ENCODE measurements at places on chromosomes 16 and 17.
A peak's percentile ranks its signal among the peaks of the same experiment; 100 is the strongest.

DNA sequence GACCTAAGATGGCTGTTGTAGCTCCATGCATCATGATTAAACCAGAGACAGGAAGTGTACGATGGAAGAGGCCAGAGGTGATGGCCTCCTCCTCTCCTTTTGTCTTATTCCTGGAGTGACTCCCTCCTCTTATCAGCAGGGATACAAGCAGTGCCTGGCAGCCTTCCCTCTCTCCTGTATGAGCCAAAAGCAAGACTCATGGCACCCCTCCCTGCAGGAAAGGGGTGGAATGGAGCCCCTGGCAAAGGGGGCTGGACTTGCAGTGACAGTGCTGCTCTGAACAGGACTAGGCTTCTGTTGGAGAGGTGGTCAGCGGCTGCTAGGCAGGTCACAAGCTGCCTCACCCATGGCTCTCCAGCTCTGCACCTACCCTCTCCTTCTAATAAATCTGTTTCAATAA, 8.4 kb downstream of the TXNL4B start:
- DNase-seq: no peak

- DNase-seq: no peak
These were observed 143.8 kb downstream of the AXIN2 start for GRCh38 chr17:65417406-65418221.

GRCh38 chr17:29753845-29754439, 131.2 kb upstream of the CORO6 start:
- no peak for DNase-seq

DNA sequence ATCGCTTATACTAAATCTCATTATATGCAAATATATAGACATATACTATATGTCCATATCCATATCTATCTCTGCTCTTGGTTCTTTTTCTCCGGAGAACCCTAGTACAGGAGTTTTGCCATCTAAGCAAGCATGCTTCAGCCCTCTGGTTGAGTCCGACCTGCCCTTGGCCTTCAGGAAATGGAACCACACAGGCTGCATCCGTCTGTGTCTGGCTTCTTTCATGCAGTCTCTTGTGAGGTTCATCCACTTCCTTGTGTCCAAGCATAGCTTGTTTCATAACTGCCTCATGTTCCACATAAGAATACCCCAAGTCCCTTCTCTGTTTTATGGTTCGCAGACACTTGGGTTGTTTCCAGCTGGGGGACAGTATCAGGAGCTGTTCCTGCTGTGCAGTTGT, 16.8 kb downstream of the SNX20 start:
- DNase-seq: no peak

- no peak for DNase-seq
These were observed 36.2 kb upstream of the GSE1 start for GRCh38 chr16:85576944-85577343.

DNA sequence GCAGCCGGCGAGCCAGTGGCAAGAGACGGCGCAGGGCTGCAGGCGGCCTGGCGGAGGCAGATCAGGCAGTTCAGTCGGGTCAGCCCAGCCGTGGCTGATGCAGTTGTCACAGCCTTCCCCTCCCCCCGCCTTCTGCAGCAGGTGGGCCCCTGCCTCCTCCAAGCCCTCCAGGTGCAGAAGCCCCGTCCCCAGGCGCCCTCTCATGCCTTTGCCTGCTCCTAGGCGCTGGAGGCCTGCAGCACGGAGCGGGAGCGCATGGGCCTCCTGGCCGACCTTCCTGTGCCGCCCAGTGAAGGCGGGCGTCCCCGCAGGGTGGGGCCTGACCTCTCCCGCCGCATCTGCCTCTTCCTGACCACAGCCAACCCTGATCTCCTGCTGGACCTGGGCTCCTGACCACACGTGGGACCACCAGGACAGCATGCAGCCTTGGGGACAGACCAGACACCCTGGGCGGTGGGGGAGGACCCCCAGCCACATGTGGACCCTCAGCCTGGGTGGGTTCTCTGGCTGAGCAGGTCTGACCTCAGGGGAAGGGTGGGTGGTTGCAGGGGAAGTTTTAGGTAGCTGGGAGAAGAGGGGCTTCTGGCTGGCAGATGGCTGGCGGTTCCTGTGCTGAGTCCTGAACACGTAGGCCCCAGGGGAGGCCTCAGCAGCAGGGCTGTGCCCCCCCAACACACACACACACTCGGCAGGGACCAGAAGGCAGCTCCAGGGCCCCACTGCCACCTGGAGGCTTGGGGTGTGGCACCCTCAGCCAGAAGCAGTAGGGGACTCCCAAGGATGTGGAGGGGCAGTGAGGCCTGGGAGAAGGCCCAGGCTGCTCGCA, 3.1 kb upstream of the MRPS34 start:
- no peak for DNase-seq

GRCh38 chr16:84391151-84392030, 23.1 kb downstream of the ATP2C2 start:
- no peak for DNase-seq

- DNase-seq: peak; percentile 76
These were observed at the start of gene WNT3 for GRCh38 chr17:46818316-46818928. TSS of gene WNT3 (minus strand) at chr17:46818692. CDS start at chr17:46818597, 95 bp downstream.

GRCh38 chr17:34068571-34068970, 186.5 kb upstream of the CCL2 start:
- DNase-seq: no peak

DNA sequence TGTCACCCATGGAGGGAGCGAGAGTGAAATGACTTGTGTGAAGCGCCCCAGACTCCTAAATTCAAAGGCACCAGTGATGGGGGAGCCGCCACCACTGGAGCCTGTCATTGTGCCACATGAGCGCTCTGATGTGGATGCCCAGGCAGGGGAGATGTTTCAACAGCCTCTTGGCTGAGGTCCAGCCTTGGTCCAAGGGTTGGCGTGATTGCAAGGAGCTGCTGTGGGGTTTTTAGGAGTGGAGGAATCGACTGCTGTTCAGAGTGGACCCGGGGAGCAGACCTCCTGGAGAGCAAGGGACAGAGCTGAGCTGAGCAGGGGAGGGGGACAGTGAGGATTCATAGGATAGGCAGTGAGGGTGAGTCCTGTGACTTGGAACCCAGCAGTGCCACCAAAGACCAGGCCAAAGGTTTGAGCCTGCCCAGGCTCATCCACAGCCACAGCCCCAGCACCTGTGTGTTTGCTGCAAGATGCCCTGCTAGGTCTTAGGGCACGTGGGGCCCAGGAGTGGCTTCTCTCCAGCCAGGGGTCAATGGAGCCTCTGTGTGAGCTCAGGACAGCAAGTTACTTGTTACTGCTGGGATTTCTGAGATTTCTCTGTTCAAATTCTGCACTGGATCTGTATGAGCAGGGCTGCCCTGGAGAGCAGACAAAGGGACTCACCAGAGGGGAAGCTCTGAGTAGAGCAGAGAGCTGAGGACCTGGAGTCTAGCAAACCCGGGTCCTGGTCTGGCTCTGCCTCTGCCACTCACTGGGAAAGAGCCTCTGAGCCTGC, 20.3 kb downstream of the RHBDL3 start:
- no peak for DNase-seq

GRCh38 chr16:49537924-49538459, 164.4 kb downstream of the C16orf78 start:
- DNase-seq: no peak

GRCh38 chr17:49342575-49342936, 19.5 kb downstream of the ZNF652 start:
- DNase-seq: no peak

- no peak for DNase-seq
These were observed 199.9 kb downstream of the LGALS9B start for GRCh38 chr17:20267459-20267842.

GRCh38 chr17:14547556-14547955, 246.7 kb downstream of the HS3ST3B1 start:
- DNase-seq: no peak

GRCh38 chr17:57073626-57074025, 11.4 kb upstream of the AKAP1 start:
- no peak for DNase-seq

DNA sequence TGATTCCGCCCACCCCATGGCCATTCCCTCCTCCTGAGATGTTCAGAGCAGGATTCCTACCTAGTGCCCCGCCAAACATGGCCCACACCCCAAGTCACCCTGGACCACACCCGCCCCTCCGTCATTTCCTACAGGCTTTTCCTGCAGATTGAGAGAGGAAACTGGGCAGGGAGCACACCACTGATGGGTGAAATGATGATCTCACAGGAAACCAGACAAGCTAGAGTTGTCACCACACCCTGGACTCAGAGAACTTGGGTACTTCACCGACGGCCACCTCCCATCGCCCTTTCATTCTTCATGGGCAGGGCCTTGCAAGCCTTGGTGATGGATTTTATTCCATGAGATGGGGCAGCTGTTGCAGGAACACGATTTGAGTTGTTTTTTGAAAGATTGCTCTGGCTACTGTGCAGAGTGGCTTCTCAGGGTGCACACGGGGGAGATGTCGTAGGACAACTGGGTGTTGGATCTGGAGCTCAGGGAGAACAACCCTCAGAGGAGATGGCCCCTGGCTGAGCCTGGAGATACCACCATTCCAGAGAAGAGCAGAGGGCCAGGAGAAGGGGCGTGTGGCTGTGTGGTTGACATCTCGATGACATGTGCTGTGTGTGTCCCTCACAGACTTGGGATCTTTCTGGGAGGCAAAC, 7.4 kb upstream of the B9D1 start:
- no peak for DNase-seq

- DNase-seq: peak; percentile 14
These were observed at the start of gene USH1G for GRCh38 chr17:74922694-74923537. TSS of gene USH1G (minus strand) at chr17:74923255. CDS start at chr17:74923073, 182 bp downstream.

- DNase-seq: no peak
These were observed 85.0 kb downstream of the NOG start for GRCh38 chr17:56678249-56679114.

DNA sequence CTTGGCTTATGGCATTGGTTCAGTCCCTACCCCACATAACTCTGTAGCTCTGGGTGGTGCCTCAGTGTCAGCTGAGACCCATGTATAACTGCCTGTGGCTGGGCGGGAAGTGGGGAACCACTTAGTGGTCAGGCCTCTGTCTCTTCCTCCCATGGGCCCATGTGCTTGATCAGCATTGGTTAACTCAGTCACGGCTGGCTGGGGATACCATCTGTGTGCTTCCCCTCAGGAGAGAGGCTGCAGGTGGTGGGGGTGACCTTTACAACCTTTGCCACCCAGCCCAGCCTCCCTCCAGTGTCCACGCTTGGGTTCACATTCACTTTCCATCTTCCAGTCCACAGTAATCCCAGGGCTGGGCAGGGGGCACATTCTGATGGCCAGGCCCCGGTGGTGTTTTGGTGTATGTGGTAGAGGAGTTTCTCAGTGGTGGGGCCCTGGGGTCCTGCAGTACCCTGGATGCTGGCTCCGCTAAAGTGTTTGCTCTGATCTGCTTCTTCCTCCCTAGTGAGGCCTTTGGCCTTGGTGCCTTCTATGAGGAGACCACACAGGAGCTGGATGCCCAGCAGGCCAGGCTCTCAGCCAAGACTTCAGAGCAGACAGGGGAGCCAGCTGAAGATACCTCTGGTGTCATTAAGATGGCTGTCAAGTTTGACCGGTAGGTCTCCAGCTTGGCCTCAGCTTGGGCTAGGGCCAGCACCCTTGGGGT, 10.2 kb upstream of the NFATC3 start:
- peak; percentile 81 for DNase-seq

- DNase-seq: no peak
These were observed 123.4 kb downstream of the DYNLRB2 start for GRCh38 chr16:80664226-80664625.

DNA sequence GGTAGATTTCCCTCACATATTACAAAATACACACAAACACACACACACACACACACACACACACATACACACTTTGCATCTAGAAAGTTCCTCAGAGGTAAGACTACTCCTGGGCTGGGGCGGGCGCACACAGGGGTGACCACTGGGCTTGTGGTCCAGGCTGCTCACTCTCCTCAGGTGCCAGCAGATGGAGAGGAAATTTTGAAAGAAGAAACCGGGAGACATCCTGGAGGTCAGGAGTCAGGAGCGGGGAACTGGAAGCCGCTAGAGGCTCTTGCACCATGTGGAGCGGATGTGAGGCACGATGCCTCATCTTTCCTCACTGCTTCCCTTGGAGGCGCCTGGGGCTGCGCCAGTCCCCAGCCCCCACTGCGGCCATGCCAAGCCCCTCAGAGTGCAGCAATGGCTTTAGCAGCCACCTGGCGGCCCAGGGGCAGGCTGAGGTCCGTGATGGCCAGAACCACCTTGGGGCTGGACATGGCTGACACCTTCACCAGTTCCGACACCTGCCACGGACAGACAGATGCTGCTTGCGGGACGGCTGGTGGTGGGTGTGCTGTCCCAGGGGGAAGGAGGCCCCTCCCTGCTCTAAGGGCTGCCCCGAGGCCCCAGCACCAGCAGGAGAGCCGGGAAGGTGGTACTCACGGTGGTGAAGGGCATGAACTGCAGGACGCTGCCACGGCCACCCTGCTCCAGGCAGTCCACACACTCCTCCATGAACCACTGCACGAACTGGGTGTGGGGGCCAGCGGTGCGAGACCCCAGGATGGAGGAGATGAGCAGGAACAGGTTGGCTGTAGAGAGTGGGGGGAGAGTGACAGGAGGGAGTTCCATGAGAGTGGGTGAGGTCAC, 4.1 kb downstream of the CSF3 start:
- DNase-seq: no peak

GRCh38 chr16:68289202-68289601, 21.5 kb downstream of the SLC7A6OS start:
- no peak for DNase-seq

DNA sequence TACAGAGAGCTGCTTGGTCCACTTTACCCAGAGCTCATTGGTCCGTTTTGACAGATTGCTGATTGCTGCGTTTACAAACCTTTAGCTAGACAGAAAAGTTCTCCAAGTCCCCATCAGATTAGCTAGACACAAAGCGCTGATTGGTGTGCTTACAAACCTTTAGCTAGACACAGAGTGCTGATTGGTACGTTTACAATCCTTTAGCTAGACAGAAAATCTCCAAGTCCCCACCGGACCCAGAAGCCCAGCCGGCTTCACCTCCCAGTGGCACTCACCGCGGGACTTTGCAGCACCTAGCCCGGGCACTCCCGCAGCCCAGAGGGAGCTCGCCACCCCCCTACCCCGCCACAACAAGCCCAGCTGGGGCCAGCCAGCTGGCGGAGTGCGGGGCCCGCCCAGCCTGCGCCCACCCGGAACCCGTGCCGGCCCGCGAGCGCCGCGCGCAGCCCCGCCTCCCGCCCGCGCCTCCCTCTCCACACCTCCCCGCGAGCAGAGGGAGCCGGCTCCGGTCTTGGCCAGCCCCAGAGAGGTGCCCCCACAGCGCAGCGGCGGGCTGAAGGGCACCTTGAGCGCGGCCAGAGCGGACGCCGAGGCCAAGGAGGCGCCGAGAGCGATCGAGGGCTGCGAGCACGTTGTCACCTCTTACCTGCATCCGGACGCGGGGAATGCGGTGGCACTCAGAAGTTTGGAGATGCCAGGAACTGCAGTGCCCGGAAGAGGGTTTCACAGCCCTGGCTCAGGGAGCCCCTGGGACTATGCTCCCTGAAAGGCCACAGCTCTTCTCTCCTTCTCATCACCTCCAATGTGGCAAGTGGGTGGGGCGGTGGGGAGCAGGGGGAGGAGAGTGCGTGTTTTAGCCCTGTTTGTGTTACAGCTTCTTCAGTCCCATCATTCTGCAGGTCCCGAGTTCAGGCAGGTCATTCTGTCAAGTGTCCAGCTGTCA, 1504.5 kb downstream of the CDH11 start:
- DNase-seq: no peak

Data from stimulated activated effector memory CD8-positive, alpha-beta T cell treated with anti-CD3 and anti-CD28 coated beads, Interleukin-12 subunit alpha, Interleukin-12 subunit beta, amount 100 ng/mL, for 72 hours (primary cell).